Fibroblast of skin of back (primary cell): ENCODE measurements at places on chromosomes 13 and 19.

- no peak for DNase-seq
These were observed 12.6 kb downstream of the CCL25 start for GRCh38 chr19:8064911-8065874.

DNA sequence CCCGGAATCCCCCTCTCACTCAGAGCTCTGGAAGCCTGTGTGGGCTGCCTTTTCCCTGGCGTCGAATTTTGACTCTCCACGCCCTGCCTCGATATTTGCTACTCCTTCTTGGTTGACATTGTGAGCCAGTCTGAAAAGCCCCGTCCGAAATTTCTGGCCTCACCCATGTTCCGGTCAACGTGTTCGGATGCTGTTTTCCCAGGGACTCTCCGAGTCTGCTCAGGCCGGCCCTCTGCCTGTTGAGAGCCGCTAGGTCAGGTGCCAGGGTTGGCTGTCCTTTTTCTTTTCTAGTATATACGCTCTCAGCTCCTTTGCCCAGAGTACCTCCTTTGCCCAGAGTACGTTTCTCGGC is 6.8 kb upstream of the DGKH start:
- DNase-seq, result peak; percentile 63

GRCh38 chr19:34851277-34851804 is 75.4 kb upstream of the ZNF30 start:
- DNase-seq, result no peak

DNA sequence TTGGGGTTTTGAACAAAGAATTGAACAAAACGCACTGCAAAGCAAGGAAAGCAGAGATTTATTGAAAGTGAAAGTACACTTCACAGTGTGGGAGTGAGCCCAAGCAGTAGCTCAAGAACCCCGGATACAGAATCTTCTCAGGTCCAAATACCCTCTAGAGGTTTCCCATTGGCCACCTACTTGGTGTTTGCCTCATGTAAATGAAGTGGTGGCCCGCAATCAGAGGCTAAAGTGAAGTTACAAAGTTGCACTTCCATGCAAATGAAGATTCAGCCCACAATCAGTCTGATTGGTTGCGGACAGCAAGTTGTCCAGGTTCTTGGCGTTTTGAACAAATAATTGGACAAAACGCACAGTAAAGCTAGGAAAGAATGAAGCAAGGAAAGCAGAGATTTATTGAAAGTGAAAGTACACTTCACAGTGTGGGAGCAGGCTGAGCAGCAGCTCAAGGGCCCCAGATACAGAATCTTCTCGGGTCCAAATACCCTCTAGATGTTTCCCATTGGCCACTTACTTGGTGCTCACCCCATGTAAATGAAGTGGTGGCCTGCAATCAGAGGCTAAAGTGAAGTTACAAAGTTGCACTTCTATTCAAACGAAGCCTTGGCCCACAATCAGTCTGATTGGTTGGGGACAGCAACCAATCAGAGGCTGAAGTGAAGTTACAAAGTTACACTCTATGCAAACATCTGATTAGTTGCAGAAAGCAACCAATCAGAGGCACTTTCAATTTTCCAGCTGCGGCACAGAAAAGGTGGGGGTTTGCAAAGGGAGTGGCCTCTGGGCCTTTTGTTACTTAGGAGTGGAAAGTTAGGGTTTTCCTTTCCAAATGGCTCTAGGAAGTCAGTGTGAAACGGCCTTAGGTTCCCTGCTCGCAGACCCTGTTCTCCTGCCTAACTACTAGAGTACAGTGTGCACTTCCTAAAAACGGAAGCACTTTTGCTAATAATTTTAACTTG is 4.8 kb upstream of the TM9SF2 start:
- DNase-seq, result peak; percentile 66

DNA sequence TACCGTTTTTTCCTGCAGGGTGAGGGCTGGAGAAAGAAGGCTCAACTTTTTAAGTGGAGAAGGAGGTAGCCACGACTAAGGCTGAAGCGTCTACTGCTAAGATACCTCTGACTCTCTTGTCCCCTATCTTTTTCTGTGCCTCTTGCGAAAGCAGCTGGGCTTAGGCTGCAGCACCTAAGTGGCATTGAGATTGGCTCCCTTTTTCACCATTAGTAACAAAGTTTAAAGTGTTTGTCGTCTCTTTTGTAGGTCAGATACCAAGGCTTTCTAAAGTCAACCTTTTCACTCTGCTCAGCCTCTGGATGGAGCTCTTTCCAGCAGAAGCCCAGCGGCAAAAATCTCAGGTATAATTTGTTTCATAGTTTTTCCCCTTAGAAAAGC is 887 bp downstream of the CDADC1 start:
- DNase-seq, result no peak

- DNase-seq, result no peak
These were observed 272.6 kb downstream of the DNAJC15 start for GRCh38 chr13:43295825-43296564.

DNA sequence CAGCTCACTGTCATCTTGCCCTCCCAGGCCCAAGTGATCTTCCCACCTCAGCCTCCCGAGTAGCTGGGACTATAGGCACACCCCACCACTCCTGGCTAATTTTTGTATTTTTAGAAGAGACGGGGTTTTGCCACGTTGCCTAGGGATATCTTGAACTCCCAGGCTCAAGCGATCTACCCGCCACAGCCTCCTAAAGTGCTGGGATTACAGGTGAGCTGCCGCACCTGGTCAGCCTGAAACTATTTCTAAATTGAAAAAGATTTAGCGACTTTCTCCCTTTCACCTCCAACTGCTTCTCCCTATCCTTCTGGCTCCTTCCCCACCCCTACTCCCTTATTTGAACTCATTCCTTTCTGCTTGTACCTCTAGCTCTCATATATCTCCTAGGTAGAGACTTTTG is 19.8 kb upstream of the NAA16 start:
- DNase-seq, result no peak

DNA sequence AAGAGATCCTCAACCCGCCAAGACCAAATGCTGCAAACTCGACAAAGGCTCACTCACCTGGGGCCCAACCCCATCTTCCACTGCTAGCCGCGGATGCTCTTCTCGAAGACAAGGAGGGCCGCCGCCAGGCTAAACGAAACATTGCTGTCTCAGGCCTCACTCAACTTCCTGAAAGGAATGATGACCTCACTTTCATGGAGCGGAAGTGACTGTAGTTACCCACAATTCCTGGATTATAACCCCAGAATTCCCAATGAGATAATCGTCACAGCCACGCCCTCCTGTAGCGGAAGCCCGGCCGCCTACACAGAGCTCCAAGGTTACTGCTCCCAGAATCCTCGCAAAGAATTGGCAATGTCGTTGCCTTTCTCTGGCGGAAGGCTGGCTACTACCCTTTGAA is 10.5 kb upstream of the ZNF112 start:
- DNase-seq, result peak; percentile 23

DNA sequence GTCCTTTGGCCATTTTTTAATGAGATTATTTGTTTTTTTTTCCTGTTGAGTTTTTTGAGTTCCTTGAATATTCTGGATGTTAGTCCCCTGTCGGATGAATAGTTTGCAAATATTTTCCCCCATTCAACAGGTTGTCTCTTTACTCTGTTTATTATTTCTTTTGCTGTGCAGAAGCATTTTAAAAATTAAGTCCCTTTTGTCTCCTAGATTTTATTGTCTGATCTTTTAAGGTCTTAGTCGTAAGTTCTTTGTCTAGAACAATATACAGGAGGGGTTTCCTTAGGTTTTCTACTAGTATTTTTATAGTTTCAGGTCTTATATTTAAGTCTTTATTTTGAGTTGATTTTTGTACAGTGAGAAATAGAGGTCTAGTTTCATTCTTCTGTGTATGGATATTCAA is 284.4 kb downstream of the GPC6 start:
- no peak for DNase-seq

DNA sequence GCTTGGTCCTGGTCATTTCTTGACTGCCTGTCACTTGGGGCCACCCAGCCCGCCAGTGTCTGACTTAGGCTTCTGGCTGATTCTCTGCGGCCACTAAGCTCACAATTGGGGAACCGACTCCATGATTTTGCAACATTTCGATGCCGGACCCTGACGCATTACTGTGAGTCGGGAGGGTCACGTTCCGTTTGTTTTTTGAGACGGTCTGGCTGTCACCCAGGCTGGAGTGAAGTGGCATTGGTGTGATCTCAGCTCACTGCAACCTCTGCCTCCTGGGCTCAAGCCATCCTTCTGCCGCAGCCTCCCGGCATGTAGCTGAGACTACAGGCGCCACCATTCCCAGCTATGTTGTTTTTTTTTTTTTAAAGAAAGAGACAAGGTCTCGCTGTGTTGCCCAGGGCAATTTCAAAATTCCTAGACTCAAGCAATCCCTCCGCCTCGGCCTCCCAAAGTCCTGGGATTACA is 3.2 kb upstream of the ADAT3 start:
- DNase-seq, result no peak
